ENCODE measurements at places on chromosomes 12 and 14. TPM values are rescaled to one million over a fixed set of nuclear protein-coding genes. Genes with fewer than 3 reads are reported as not detected.

SLC2A14 gene
- 0.54 TPM for polyA plus RNA-seq

NAV3 gene
- polyA plus RNA-seq = not detected

MYF5 gene
- not detected for polyA plus RNA-seq

FAM186B gene
- polyA plus RNA-seq = 0.26 TPM
